Stimulated activated CD8-positive, alpha-beta memory T cell treated with anti-CD3 and anti-CD28 coated beads, Interleukin-4, amount 100 ng/mL, for 1 hour (primary cell): ENCODE measurements at places on chromosomes 3 and 15.

GRCh38 chr3:166114448-166114847 is 277.2 kb upstream of the BCHE start:
- no peak for DNase-seq

GRCh38 chr3:198028718-198029117 is 68.7 kb downstream of the LMLN start:
- DNase-seq, result no peak

GRCh38 chr3:67940210-67940952 is 286.0 kb upstream of the SUCLG2 start:
- DNase-seq, result no peak

GRCh38 chr3:77825001-77825827 is 785.3 kb downstream of the ROBO2 start:
- no peak for DNase-seq

DNA sequence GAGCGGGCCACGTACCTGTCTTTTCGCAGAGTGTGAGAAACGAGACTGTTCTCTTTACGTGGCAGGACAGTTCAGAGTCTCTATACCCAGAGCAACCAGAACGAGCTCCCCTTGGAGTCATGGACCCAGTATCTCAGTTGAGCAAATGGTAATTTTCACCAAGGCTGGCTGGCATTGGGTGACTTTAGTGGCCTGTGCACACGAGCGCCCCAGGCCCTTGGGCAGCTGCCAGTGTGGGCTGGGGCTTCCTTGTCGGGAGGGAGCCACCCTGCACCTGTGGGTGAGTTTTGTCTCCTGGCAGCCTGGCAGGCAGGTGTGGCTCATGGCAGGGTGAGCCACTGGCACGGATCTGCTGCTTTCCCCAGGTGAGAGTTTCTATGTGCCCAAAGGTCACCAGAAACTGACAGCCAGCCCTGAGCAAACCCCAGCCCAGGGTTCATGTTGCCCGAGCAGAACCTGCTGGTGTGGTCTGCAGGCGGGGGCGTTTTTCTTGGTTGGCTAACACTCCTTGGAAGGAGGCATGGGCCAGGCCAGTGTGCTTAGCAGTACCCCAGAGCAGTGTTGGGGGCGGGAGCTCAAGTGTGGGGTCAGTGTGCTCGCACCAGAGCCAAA is 135.0 kb downstream of the TJP1 start:
- DNase-seq, result no peak

DNA sequence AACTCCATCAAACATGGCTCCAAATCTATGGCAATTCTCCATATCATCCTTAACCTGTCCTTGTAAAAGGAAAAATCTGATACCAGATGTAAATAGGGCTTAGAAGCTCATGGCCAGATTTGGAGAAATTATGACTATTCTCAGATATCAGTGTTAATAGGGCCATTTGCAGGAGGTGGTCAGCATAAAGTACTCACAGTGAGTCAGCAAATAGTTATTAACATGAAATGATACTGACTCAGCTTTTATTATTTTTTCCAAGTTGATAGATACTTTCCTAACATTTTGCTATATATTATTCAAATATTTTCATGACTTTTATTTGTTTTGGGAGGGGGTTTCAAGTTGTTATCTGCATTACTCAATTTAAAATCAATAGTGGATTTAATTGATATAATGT is 255.8 kb downstream of the MFSD1 start:
- no peak for DNase-seq

DNA sequence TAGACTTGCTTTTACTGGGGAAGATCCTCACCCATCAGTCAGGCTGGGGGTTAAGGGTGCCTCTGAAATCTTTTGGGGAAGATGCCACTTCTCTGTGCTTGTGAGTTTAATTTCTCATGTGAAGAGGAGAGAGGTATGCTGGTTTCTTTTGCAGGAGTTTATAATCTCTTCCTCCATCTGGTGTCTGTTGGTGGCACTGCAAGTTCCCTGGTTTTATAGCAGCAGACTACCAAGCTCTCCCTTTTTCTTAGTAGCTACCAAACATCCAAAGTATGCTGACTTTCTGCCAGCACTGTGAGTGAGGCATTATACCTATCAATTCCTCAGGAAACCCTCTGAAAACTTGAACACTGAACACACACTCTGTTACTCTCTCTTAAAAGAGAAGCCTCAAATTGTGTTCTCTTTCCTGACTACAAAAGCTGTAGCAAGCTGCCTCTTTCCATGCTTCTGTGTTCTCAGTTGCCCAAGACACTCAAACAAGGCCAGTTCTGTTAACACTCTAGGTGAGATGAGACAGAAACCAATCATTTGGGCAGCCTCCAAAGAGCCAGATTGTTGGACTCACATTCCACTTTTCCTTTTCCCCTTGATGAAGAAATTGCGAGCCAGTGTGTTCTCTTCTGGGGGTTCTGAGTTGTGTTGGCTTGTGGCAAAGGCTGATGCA is 299.5 kb downstream of the GAP43 start:
- no peak for DNase-seq

- no peak for DNase-seq
Observed at GRCh38 chr15:78469031-78469430, 31.0 kb downstream of the IREB2 start.

DNA sequence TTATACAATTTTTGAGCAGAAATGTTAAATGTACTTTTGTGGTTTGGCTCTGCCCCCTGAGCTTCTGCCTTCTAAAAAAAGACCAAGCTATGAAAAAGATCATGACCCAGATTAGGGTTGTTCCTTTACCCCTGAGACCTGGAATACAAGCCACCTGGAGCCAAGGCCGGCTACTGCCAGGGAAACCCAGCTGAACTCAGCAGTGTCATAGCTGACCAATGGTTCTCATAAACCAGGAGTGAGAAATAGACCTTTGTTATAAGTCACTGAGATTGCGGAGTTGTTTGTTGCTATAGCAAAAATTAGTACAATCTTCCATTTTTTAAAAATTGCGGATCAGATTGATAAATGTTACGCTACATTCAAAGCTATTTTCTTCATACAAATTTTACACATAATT is 1261.7 kb downstream of the ROBO1 start:
- DNase-seq, result no peak

GRCh38 chr15:39657181-39657580 is 76.3 kb downstream of the THBS1 start:
- DNase-seq, result no peak

DNA sequence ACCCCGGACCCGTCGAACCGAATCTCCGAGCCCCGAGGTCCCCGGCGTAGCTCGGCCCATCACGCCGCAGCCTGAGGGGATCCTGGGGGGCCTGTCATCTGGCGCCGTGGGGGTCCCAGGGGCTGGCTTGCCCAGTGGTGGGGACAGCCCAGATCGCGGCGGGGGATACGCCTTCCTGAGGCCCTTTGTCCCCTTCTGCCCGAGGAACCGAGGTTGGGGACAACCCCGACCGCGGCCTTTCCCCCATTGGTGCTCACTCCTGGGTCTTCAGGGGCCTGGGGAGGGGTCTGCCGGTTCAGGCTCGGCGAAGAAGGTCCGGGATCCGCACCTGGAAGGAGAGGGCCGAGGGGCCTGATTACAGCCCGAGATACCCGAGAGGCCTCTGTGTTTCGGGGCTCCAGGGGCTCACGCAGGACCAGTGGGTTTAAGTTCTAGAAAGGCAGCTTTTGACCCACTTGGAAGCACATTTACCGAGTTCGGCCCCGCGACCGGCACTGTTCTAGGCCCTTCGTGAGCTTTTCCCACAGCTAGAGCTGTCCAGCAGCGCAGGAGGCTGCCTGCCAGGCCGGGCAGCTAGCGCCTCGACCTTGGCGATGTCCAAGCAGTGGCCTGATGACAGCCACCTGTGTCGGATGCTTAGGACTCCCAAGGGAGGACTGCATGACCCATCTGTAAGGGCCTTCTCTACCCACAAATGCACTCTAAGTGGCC is 504 bp downstream of the ABHD2 start:
- no peak for DNase-seq

DNA sequence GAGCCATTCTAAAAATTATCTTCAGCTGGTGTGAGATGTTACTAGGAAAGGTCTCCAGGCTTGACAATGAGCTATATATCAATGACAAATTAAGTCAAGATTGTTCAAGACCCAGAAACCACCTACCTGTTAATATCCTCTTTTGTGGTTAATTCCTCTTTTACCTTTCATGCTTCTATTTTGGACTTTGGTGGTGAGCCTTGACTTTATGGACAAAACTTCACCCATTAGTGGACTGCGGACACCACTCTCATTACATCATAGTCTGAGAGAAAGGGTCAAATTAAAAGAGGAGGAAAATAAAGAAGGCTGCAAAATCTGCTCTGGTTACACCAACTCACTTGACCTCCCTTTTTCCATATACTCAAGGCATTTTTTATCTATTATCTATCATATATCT is 271.5 kb upstream of the TTC14 start:
- DNase-seq, result no peak

DNA sequence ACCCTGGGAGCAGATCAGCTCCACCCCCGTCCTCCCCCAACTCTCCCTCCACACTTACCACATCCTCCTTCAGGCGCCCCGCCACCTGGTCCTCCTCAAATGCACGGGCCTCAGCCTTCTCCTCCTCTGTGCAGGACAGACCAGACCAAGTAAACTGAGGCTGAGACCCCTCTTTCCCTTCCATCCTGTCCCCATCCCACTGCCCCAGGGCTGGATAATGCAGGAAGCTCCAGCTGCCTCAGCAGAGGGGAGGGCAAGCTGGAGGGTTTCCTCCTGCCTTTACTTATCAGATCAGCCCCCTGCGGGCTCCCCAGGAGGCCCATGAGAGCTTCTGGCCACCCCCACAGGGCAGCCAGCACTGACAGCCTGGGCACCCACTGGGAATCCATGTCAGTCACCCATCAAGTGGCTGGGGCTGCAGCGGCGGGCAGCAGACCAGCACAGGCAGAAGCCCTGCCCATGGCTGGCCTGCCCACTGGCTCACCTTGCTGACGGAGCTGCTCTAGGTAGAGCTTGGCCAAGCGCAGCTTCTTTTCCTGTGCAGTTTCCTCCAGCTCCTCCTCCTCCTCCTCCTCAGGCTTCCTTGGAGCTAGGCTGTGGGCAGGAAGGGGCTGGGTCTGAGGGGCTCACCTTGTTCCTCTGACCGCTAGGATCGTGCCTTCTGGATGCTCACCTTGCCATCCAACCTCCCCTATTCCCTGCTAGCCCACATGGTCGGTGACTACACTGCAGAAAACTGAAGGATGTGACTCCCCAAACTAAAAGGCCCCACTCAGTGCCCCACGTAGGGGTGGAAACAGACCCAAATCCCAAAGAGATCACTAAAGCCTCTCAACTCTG is 3.9 kb downstream of the RRP9 start:
- DNase-seq, result no peak

GRCh38 chr3:89414270-89414669 is 306.8 kb downstream of the EPHA3 start:
- DNase-seq, result no peak
